ENCODE measurements at places on chromosomes 12 and 14.

GRCh38 chr12:57010627-57011247, 4.4 kb upstream of the ZBTB39 start:
- DNase-seq, result no peak

- DNase-seq, result no peak
Measured at GRCh38 chr14:37270629-37271028, 72.9 kb downstream of the MIPOL1 start.

DNA sequence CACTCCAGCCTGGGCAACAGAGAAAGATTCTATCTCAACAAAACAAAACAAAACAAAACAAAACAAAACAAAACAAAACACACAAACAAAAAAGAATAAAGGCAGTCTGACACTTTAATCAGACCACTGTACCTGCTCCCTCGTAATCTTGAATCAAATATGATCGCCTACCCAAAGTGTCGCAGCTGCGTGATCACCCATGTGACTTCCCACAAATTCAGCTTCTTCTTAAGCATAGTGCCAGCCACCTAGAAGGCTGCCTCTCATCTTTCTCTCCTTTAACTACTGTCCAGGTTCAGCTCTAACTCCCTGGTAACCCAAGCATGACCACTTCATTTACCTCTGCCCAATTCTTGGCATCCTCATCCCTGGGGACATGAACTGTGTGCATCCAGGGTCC, 37.4 kb downstream of the FMNL3 start:
- no peak for DNase-seq

DNA sequence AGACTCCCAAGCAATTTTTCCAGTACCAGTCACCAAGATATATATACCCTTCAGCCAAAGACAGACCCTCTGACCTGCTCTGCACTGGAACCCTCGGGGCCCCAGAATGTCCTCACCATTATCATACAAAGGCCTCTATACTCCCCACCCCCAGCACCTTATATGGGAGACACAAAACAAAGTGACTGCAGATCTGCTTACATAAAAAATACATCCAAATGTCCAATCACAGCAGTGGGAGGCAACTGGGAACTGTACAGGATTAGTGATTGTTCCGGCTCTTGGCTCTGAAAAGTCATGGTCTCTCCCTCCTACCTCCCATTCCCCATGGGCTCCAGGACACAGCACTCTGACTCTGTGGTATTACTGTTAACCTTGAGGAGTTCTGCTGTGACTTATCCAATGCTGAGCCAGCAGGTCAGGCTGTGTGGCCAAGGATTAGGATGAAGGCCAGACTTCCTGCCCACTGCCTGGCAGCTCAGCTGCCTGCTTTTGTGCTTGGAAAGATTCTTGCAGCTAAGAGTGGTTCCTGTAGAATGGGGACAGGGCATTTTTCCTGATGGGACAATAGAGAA, 13.7 kb downstream of the OXA1L start:
- no peak for DNase-seq

- no peak for DNase-seq
Measured at GRCh38 chr14:58118097-58118815, 33.8 kb downstream of the ARMH4 start.

- DNase-seq, result no peak
Measured at GRCh38 chr12:104514092-104514810, 57.5 kb downstream of the CHST11 start.

DNA sequence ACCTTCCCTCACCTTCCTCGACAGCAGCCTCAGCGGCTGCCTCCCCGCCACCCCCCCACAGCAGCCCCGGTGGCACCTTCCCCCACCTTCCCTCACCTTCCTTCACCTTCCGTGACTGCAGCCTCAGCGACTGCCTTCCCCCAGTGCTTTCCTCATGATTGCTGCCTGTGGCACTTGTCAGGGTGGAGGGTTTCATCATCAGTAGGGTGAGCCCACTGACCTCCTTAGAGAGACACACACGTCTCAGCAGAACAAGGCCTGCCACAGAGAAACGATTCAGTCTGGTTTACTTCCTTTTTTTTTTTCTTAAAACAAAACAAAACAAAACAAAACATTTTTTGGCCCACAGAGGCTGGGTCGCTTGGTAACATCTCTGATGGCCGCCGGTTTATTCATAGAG, 75.0 kb downstream of the EP400 start:
- no peak for DNase-seq

DNA sequence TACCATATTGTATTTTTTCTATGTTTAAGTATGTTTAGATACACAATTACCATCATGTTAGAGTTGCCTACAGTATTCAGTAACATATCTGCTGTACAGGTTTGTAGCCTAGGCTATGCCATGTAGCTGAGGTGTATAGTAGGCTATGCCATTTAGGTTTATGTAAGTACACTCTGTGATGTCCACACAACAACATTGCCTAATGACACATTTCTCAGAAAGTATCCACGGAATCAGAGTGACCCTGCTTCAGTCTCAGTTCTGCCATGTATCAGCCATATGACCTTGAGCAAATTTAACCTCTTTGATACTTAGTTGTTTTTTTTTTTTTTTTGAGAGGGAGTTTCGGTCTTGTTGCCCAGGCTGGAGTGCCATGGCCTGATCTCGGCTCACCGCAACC, 12.7 kb downstream of the SUSD6 start:
- no peak for DNase-seq

DNA sequence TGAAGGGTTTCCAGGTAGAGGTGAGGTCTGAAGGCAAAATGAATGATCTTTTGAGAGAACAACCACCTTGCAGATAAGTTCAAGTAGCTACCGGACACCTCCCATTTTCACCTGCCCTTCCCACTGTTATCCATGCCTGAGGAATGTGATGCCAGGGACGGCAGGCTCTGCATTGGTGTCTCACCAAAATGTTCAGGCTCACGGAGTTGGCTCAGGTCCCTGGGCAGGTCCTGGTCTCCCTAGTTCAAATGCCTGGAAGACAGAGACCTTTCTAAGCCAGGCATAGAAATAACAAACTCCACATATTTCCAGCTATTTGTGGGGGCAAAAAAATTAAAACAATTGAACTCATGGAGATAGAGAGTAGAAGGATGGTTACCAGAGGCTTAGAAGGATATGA, 36.0 kb downstream of the TMEM63C start:
- DNase-seq, result no peak

DNA sequence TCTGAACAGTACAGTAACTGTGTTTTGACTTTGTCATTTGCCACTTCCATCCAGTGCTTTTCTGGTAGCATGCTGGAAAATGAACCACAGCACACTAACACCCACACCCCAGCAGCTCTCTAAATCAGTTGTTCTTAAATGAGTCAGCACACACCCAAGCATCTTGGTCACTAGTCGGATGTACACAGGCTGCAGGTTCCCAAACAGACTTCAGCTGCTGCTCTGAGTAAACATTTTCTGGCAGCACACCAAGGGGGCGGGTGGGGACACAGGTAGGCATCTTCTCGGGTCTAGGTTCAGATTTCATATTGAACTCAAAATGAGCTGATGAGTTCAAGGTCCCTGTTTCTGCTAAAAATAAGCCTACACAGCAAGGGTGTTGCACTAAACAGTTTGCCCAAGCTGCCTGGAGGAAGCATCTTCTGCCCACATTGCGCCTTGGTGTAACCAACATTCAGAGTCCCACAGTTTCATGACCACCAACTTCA, 39.8 kb downstream of the IFNG start:
- no peak for DNase-seq

DNA sequence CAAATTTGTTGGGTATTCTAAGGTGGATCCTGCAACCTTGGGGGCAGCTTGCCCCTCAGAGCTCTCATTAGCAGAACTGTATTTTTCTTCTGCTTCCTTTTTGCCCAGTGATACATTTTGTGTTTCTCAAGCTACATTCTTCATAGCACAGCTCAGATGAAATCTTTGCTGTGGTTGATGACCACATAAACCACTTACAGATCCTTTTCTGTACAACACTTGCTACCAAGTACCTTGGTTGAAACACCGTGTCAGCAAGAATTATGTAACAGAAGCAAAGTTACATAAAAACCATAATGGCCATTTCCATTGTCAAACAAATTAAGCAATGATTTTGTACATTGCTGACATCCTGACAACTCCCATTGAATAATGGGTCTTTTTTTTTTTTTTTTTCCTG, 9.7 kb upstream of the PLBD1 start:
- DNase-seq, result peak; percentile 16

DNA sequence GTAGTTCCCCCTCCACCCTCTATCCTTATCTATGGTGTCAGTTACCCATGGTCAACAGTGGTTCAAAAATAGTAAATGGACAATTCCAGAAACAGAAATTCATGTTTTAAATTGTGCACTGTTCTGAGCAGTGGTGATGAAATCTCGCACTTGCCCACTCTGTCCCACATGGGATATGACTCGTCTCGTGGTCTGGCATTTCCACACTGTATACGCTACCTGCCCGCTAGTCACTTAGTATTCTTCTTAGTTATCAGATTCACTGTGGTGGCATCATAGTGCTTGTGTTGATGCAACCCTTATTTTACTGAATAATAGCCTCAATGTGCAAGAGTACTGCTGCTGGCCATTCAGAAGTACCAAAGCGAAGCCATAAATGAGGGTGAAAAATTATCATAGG, 507.0 kb downstream of the SNAPC1 start:
- no peak for DNase-seq

- no peak for DNase-seq
Measured at GRCh38 chr14:76272349-76272748, 103.6 kb upstream of the ESRRB start.

- DNase-seq, result no peak
Measured at GRCh38 chr12:52643233-52644077, 8.6 kb downstream of the KRT2 start.

DNA sequence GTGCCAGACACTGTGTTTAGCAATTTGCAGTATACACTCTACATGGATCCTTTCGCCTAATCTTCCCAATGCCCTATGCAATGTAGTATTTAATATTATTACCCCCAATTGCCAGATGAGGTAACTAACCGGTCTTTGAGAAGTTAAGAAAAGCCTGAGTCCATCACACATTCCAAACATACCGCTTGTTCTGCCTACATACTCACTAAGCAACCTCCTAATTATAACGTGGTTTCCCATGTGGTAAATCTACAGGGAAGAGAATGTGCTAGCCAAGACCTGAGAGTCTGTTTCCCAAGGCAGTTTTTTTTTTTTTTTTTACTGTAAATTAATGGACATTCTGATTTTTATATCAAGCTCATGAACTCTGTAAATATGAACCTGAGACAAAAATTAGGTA, 37.2 kb downstream of the ATP2B1 start:
- DNase-seq, result no peak

DNA sequence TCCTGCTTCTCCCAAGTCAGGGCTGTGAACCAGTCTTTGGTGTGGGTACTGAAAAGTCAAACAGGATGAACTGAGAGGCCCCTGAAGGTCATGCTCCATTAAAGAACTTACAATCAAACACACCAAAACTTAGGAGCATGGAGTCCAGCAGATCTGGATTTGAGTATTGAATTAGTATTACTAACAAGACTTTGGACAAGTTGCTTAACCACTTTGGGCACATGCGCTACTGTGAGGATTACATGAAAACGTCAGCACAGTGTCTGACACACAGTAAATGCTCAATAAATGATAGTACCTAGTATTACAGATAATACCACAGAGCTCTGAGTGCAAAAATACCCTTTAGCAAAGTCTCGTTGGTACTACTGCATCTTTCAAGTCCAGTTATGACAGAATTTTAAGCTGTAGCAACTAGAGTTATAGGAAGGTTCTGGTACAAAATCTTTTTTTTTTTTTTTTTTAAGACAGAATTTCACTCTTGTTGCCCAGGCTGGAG, 23.2 kb downstream of the TIMELESS start:
- DNase-seq, result no peak

DNA sequence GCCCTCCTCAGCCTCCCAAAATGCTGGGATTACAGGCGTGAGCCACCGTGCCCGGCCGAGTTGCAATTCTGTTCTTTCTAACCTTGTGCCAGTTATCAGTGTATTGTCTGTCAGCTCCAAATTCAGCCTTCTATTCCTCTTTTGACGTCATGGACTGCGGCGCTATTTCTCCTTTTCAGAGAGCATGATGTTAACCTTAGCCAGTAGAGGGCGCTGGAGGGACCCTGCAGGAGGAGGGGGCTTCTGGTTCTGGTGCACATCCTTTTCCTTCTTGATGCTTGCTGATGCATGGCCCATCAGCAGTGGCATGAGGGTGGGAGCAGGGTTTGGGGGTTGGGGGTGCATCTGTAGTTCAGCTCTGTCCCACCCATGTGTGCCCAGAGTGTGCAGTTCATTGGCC, 179.3 kb upstream of the RMST start:
- DNase-seq, result no peak

DNA sequence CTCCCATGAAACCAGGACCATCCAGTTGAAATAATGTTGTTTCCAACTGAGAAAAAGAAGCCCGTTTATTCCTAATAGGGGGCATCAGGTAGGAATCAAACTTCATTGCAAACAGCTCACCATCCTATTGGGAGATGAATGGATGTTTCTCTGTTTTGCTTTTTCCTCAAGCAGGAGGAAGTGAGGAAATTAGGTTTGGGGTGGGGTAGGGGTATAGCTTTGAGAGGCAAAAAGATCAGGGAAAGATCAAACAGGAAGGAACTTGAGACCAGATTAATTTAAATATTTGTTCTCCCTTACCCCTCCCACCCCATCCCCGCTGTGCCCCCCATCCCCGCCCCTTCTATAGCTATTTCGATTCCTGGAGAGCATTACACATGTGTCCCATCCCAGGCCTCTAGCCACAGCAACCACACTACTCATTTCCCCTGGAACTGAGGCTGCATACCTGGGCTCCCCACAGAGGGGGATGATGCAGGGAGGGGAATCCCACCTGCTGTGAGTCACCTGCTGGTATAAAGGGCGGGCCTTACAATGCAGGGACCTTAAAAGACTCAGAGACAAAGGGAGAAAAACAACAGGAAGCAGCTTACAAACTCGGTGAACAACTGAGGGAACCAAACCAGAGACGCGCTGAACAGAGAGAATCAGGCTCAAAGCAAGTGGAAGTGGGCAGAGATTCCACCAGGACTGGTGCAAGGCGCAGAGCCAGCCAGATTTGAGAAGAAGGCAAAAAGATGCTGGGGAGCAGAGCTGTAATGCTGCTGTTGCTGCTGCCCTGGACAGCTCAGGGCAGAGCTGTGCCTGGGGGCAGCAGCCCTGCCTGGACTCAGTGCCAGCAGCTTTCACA, at the start of gene IL23A:
Gene IL23A (plus strand): TSS at position 577 of the 850 bp plus-strand sequence. CDS start 161 bp downstream, at position 738.
- peak; percentile 85 for DNase-seq

- no peak for DNase-seq
Measured at GRCh38 chr12:22728987-22729386, 104.0 kb downstream of the ETNK1 start.

- no peak for DNase-seq
Measured at GRCh38 chr12:60176891-60177290, 581.1 kb downstream of the SLC16A7 start.

GRCh38 chr14:33986804-33987203, 35.9 kb upstream of the EGLN3 start:
- DNase-seq, result no peak

- DNase-seq, result no peak
Measured at GRCh38 chr14:20499108-20499507, 6.2 kb upstream of the RNASE10 start.
